ENCODE measurements at places on chromosomes 2 and 18. TPM values are rescaled to one million over a fixed set of nuclear protein-coding genes. Genes with fewer than 3 reads are reported as not detected.

DNA sequence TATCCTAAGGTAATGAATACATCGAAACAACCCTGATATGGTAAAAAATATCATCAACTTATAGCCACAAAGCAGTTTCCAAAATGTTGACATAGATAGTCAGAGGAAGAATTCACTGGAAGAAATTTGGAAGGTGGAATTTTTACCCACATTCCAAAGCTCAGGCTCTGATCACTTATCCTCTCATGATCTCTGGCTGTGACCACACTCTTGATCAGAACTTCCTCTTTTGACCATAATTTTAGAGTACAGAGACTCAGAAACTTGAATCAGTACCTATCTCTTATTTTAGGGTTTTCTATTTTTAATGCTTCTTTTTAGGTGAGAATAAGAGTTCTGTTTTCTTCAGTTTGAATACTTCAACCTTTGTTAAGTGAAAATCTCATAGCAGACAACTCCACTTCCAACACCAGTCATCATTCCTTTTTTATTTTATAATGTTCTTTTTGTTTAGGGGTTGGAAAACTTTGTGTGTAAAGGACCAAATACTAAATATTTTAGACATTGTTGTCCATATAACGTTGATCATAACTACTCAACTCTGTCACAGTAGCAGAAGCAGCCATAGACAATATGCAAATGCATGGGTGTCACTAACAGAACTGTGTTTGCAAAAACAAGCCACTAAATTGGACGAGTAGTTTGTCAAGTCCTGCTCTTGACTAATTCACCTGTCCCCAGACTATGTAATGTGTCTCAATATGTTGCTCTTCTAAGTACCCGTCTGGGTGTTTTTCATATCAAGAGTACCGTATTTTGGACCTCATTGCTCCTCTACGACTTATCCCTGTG lies 891.6 kb upstream of the CRIM1 start:
- no peak for DNase-seq

- no peak for DNase-seq
Measured at GRCh38 chr2:30984148-30984547, 154.1 kb downstream of the GALNT14 start.

DNA sequence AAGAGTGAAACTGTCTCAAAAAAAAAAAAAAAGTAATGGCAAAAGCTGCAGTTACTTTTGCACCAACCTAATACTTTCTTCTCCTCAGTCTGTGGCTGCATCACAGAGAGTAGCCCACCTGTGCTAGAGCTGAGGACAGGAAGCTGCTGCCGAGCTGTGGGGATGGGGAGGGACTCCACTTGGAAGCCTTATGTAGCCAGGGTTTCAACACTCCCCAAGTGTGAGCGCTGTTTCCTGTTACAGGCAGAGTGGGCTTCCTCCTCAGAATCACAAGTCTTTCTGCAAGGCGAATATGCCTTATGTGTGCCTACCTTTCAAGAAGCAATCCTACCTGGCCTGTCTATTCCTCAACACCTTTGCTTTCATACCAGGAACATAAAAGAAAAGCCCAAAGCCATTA lies 36.3 kb upstream of the CYP27C1 start:
- no peak for DNase-seq

DNA sequence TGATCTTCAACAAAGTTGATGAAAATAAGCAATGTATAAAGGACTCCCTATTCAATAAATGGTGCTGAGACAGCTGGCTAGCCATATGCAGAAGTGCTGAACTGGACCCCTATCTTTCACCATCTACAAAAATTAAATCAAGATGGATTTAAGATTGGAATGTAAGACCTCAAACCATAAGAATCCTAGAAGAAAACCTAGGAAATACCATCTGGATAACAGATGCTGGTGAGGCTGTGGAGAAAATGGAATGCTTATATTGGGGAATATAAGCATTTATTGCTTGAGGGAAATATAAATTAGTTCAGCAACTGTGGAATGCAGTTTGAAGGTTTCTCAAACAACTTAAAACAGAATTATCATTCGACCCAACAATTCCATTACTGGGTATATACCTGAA lies 89.6 kb downstream of the GCA start:
- DNase-seq, result no peak

DNA sequence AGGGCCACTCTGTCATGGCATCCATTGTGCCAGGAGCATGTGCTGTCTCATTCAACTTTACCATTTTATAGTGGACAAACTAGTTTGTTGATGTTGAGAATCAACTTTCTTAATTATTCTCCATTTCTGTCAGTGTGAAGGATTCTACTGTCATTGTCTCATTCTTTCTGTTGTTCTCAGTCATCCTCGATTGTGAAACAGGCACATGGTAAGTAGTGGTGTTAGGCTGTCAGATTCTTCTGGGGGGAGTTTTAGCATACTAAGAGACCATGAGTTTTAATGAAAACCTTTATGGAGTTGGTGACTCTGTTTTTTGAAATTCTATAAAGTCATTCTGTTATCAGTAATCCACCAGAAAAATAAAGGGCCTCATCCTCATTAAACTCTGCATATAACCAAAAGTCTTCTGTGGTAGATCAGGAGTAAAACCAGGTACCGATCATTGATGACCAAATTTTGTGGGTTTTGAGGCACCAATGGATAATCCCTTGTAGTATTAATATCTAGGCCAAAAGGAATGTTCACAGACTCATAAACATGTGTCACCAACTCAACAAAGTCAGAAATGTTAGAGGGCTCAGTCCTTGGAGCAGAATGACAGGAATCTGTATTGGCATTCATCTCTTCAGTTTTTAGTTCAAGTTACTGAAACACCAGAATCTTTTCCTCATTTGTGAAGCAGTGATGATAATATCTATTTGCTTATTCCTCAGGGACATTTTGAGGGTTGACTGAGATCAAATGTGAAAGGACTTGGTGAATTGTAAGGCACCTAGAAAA lies 73.2 kb downstream of the CERS6 start:
- no peak for DNase-seq

DNA sequence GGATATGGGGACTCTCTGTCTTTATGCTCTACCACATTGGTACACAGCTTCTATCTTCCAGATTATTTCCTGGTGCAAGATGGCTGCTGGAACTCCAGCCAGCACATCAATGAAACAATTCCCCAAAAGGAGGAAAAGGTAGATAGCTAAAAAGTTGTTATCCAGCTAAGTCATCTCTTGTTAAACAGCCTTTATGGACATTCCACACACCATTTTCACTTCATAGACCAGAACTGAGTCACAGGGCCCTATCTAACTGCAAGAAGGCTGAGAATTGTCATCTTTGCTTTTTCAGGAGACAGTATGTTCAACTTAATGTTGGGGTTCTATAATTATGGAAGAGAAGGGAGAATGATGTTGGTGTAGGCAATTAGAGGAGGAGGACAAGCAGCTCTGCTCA lies 133.3 kb upstream of the NOSTRIN start:
- DNase-seq, result no peak

GRCh38 chr18:58970943-58971790 lies 106.5 kb downstream of the ZNF532 start:
- no peak for DNase-seq

GRCh38 chr2:3523551-3524041 lies 4.3 kb upstream of the ADI1 start:
- DNase-seq, result no peak

GRCh38 chr2:30883184-30883583 lies 75.9 kb upstream of the CAPN13 start:
- DNase-seq, result no peak

DNA sequence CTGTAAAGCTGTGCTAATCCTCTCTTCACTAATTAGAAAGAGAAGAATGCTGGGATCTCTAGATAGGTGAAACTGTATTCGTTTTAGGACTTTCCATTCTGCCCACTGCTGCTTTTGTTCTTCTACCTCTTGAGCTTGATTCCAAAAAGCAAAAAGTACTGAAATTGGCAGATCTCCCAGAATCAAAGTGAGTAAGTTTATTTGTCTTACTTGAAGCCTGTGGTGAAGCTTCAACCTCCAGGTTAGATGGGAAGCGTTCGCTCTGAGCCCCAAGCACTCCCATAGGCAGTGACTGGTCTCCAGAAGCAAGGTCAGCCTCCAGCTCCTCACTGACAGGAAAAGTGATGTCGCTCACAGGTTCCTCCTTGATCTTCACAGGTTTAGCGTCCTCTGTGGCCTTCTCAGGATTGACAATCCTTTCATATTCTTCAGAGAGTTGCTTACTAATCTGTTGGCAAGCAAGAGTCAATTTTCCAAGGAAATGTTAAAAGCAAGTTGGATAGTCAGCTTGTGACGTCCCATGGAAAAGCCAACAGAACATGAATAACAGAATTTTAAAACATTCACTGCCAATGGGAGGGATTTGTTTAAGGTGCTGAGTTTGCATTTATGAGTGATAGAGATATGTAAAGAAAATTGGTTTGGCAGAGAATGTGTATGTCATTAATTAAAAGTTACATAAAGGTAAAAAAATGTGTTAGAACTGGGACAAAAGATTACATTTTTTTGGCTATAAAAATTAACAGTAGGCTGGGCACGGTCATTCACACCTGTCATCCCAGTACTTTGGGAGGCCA lies 8.1 kb downstream of the SUPT7L start:
- no peak for DNase-seq

DNA sequence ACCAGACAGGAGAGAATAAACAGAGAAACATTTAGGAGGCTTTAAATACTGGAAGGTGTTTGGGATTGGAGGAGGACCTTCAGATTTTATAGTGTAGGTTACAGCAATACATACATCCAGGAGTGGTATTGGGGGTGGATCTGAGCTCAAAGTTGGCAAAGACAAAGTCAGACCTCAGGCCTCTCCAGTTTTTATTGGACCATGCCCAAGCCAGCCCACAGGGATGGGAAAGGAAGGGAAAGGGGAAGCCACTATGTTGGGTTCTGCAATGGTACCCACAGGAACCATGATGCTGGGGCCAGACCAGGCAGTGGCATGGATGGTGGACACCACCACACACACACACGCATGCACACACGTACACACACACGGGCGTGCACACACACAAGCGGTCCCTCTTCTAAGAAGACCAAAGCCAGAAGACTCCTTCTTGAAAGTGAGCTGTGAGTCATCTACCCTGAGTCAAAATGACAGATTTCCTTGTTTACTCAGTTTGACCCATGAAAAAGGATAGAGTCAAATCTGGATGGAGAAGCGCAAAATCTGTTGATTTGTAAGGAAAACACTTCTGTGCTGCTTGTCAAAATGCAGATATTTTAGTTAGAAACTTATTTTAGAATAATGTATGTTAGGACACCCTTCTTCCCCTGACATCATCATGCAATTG lies 87.9 kb downstream of the TRABD2A start:
- DNase-seq, result no peak

GRCh38 chr2:68464651-68465050 lies 2.4 kb downstream of the FBXO48 start:
- DNase-seq, result no peak

- peak; percentile 11 for DNase-seq
Measured at GRCh38 chr18:41906528-41907146, 48.4 kb upstream of the PIK3C3 start.

- no peak for DNase-seq
Measured at GRCh38 chr2:240053173-240054155, at the start of gene OR6B3. OR6B3 (minus strand) TSS chr2:240053521.

GRCh38 chr2:7795778-7796563 lies 878.8 kb downstream of the RNF144A start:
- no peak for DNase-seq

DNA sequence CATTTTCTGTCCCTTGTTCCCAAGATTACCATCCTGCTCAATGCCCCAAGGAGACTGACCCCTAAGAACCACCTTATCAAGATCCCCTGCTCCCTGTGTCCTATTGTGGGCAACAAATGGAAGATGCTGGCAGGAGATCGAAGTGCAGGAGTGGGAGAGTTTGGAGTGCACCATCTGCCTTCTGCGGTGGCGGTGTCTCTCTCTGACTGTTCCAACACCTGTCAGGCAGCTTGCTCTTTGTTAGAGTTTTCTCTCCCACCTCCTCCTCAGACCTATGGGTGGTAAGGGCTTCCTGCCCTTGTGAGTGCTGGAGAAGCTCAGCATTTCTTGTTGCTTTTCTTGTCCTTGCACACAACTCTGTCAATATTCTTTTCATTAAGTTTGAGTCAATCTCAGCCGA lies 64.1 kb upstream of the SPHKAP start:
- no peak for DNase-seq

GRCh38 chr2:170475878-170476277 lies 239.3 kb upstream of the SP5 start:
- no peak for DNase-seq

DNA sequence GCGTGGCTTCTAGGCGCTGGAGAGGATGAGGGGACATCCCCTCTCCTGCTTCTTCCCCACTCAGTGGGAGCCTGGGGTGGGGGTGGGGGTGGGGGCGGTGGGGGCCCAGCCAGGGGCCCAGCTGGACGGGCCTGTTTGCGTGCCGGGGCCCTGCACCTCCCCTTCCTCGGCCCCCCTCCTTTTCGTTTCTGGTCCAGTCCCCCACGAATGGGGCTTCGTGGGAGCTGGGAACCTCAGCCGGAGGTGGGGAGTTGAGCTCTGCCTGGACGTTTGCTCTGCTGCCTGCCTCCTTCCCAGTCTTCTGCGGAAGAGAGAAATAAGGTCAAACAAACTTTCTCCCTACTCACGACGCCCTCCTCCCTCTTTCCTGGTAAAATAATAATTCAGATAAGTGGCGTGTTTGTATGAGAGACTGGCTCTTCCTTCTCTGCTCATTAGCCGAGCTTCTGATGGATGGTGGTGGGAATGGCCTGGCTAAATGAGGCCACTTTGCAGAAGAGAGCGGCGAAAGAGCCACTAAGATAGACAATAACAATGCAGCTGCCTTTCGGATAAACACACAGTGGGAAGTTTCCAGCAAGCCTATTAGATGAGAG lies 782 bp downstream of the MTA3 start:
- DNase-seq, result no peak

DNA sequence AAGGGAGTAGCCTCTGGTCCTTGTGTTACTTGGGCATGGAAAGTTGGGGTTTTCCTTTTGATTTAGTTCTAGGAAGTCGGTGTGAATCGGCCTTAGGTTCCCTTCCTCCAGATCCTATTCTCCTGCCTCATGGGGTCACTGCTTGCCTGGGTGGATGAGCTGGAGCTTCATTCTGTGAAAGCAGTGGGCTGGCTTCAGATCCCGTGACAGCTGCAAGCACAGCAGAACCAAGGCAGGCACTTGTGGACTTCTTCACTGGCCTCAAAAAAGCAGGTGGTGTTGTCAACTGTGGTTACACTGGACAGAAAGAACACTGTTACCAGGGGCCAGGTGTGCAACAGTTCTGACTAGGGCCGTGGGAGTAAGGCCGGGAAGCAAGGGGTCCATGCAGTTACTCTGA lies 243.4 kb downstream of the LDLRAD4 start:
- DNase-seq, result no peak

DNA sequence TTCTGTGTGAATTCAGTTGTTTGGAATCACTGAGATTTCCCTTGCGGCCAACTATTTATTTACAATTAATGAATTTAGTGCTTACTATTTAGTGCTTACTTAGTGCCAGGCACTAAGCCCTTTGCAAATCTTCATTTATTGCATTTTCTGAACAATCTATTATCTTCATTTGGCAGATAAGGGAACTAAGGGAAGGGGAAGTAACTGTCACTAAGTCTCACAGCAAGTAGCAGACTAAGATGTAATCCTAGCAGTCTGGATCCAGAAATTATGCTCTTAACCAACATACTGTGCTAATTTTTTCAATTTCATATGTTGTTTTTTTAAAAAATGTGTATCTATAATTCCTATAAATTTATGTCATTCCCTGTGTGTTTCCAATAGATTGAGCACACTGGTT lies 214.4 kb upstream of the EPC2 start:
- no peak for DNase-seq

- no peak for DNase-seq
Measured at GRCh38 chr2:241063587-241063986, 38.5 kb downstream of the MTERF4 start.

Gene AKAIN1
- total RNA-seq, result not detected

Gene SLC16A14
- total RNA-seq, result 0.21 TPM

Gene PTPN18
- 21.6 TPM for total RNA-seq

Gene TMEM37
- total RNA-seq, result 2.3 TPM

Gene C2orf80
- not detected for total RNA-seq

Gene ABCG5
- total RNA-seq, result not detected

Data from pulmonary artery endothelial cell (primary cell).